ENCODE measurements at places on chromosomes 3 and 15.
A peak's percentile ranks its signal among the peaks of the same experiment; 100 is the strongest.

DNA sequence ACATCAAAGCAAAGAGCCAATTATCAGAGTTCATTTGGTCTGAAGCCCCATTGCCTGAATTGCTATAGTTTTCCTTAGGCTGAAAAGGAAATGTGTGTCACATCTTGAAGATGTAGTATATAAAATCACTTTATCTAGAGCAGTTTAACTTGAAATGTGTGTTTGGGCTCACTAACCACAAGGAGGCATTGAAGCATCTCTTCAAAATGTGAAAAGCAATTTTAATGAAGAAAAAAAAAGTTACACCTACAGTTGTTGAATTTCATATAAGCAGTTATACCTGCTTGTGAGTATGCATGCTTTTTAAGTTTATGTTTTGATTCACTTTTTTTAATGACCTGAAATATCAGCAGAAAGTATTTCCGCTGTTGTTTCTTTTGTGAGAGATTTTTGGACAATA is 129.3 kb downstream of the IQCH start:
- DNase-seq: no peak

DNA sequence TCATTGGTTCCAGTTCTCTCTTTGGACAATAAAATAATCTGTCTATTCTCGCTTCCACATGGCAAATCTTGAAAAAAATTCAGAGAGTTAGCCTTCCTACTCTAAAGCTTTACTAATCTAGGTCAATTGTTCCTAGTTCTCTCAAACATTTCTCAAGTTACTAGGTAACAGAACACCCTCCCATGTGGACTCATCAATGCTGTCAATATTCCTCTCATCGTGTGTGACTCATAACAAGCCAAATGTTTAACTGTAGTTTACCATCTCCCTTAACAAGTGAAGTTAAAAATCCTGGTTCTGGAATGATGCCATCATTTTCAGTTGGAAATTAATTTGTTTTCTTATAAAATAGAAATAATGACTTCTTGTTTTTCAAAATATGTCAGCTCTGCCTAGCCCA is 438.6 kb downstream of the ROBO1 start:
- peak; percentile 3 for DNase-seq

GRCh38 chr3:141875374-141875892 is 1.0 kb upstream of the ATP1B3 start:
- peak; percentile 90 for DNase-seq

- no peak for DNase-seq
These were observed 230.2 kb upstream of the CD96 start for GRCh38 chr3:111311709-111312235.

DNA sequence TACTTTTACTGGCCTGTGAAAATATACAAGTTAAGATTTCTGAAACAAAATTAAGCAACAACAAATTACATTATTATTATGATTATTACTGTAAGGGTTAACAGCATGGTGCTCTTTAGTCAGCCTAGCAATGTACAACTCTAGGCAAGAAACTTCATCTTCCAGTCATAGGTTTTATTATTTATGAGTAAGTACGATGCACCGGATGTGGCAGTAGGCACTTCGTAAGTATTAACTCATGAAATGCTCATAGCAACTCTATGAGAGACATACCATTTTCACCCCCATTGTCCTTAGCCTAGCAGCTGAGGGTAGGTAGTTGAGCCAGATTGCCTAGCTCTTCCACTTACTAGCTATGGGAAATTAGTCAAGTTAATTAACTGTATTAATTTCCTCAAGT is 68.0 kb upstream of the PTPRG start:
- no peak for DNase-seq

DNA sequence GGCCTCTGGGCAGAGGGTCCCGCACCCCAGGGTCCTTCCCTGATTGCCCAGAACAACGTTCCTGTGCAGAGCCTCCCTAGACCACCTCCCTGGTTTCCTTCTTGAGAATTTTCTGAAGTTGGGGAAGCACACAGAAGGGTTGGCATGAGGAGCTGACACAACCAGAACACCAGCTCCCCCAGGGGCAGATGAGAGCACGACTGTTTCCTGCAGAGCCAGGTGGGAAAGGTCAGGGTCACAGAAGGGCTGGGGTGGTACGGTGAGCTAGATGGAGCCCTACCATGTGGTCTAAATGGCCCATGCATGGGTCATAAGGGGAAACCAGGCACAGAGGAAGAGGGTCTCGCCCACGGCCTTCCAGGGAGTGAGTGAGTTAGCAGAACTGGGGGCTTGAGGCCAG is 10.4 kb downstream of the PPCDC start:
- no peak for DNase-seq

DNA sequence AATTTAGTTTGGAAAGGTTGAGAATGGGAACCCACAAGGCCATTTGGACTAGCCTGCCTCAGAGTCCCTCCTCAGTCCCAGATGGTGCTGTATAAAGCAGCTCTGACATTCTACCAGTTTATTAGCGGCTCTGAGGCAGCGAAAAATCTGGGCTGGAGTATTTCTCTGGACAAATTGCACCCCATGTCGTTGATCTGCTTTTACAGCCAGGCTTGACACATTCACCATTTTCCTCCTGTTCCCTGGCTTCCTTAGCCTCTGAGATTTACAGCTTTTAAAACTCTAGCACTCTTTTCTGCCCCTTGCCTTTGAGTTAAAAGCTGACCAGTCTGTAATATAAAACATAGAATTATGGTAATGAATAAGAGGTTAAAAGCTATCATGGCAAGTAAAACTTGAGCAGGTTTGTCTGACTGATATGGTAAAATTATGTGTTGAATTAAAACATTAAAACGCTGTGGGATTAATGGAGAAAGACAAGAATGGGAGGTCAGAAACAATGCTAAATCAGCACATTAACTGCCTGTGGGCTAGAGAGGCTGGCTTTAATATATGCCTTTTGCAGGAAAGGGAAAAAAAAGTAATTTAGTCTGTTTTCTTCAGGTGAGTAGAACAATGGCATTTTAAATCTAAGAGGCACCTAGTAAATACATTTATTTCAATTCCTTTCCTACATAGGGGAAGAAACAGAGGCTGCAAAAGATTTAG is 131.2 kb downstream of the MCTP2 start:
- no peak for DNase-seq

GRCh38 chr3:25558796-25559195 is 105.9 kb downstream of the TOP2B start:
- no peak for DNase-seq

GRCh38 chr3:24601066-24601939 is 106.7 kb upstream of the THRB start:
- DNase-seq: no peak

GRCh38 chr3:53073553-53074365 is 27.9 kb upstream of the SFMBT1 start:
- DNase-seq: no peak

- no peak for DNase-seq
These were observed 52.1 kb downstream of the ITGA11 start for GRCh38 chr15:68379759-68380290.

DNA sequence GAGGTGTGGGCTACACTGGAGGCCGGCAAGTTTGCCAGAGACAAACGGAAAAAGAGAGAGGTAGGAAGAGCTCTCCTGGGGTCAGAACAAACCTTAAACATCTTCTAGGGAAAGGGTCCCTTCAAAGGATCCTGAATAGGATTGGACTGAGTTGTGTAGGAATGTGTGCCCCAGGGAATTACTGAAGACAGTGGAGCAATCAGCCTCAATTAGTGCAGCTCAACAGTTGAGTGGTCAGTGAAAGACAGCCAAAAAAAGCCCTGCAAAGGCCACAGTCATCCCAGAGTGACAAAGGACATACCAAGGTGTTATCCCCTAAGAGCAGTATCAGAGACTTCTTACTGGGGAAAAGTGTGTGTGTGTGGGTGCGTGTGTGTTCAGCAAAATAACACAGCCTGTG is 70.3 kb downstream of the NUP210 start:
- DNase-seq: no peak

DNA sequence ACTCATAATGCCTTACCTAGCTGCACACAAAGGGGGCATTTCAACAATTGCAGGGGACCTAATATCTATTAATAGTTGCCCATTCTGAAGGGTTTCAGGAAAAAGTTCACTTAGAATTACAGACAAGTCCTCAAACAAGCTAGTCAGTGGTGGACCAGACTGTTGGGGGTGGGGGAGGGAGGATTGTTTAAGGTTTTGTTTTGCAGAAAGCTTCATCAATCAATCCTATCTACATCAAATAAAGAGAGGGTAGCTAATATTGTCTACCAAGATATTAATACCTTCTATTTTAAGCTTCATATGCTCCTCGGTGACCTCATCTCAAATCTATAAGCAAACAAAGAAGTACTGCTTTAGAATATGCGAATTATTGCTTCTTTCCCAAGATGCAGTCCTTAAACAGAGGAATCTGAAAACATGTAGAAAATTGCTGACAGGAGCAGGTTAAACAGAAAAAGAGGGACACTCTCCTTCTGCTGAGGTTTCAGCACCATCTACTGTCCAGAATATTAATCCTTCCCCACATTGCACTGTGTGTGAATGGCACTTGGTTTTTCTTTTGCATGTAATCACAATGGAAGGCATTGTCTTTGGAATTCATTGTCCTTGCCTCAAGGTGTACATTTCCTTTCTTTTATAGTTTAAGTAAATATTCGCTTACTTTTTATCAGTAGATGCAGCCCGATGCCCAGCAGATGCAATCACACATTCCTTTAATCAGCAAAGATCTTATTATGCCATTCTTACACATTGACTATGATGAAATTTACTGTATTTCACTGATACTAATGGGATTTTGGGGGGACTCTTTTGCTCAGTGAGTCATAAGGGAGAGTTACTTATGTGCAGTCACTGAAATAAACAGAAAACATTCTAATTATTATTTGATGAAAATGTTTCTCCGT is 94.7 kb downstream of the IL5RA start:
- peak; percentile 37 for DNase-seq

DNA sequence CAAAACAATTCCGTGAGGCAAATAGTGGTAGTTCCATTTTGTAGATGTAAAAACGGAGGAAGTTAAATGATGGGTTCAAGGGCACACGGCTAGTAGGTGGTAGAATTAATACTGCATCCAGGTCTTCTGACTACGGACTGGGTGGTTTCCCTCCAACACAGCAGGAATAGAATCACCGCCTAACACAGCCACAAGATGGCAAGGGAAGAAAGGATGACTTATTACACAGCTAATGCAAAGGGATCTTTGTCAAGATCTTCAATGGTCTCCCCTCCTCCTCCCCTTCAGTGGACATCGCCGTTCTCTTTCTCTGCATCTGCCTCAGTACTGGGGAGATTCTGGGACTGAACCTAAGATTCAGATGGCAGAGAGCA is 524 bp upstream of the TOPBP1 start:
- peak; percentile 58 for DNase-seq

GRCh38 chr3:149895339-149895738 is 75.4 kb downstream of the PFN2 start:
- no peak for DNase-seq

- peak; percentile 6 for DNase-seq
These were observed 829 bp downstream of the DCP1A start for GRCh38 chr3:53346514-53346913.

- no peak for DNase-seq
These were observed 39.3 kb downstream of the CGNL1 start for GRCh38 chr15:57415602-57416001.

GRCh38 chr3:71987089-71987735 is 202.3 kb upstream of the PROK2 start:
- DNase-seq: peak; percentile 15

DNA sequence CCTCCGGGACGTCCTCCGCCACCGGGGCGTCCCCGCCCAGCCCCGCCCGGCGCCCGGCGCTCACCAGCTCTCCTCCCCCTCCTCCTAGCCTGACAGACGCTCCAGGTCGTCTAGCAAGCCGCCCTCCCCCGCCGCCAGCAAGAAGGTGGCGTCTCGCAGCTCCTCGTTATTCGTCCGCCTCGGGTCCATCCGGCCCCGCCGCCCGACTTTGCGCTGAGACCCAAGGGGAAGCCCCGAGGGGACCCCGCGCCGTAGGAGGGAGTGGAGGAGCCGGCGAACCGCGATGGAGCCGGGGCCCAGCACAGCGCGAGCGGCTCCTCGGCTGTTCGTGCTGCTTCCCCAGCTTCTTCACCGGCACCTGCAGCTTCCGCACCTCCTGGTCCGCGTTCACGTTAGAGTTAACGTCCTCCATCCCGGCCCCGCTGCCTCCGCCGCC is 26.3 kb upstream of the MTHFS start:
- DNase-seq: peak; percentile 49

DNA sequence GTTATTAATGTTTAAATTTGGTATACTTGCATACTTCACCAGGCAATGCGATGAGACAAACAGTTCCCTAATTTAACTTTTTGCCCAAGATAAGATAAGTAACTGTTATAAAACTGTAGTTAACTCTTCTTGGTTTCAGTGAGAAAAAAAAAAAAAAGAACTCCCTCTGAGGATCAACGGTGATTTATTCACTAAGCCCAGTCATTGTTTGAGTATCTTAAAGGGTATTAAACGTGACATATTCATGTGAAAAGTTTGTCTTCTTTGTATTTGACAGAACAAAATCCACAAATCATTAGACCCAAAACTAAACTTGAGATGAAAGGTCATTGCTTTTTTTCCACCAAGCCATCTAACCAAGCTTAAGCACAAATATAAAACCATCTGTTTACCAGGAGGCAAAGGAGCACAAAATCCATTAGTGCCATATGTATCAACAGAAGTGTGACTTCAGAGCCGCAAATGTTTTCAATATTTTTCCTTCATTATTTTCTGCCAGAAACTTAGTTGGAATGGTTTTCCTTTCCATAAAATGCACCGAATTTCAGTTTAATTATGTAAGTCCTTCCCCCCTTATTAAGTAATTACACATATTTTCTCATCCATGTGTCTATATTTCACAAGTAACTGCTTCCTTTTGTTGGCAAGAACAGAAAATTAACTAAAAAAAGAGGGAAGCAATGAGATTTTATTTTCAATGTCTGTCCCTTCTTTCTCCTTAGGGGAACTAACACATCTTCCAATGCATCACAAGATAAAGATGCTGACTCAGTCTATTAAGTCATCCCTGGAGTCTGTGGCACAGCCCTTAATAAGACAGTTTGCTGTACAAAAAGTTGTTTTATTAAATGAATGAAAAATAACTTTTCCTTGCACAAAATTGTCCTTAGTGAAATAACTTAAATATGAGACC is 92.2 kb upstream of the RAP2B start:
- peak; percentile 41 for DNase-seq

- DNase-seq: no peak
These were observed 214.9 kb upstream of the WNT5A start for GRCh38 chr3:55701997-55702396.

GRCh38 chr15:97977734-97978133 is 17.2 kb downstream of the ARRDC4 start:
- no peak for DNase-seq

GRCh38 chr3:32392536-32393302 is 1.1 kb downstream of the CMTM7 start:
- peak; percentile 73 for DNase-seq

DNA sequence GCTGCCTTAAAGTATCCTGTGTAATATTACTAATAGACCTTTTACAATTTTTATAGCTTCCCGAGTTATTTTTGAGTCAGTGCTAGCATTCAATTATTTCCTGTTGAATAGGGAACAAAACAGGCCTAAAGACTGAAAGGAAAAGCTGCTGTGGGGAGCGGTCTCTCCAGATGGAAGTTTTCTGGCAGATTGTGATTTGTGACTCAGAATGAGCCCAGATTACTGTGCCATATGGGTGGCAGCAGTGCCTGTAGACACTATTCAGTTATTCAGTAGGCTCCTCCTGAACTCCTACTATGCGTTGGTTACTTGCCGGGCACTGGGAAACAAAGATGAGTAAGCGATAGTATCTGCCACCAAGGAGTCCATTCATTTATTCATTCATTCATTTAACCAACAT is 211.8 kb downstream of the CHST2 start:
- DNase-seq: no peak
